NCI-H1694 (cell line): ENCODE measurements at places on chromosomes 7 and 10.

DNA sequence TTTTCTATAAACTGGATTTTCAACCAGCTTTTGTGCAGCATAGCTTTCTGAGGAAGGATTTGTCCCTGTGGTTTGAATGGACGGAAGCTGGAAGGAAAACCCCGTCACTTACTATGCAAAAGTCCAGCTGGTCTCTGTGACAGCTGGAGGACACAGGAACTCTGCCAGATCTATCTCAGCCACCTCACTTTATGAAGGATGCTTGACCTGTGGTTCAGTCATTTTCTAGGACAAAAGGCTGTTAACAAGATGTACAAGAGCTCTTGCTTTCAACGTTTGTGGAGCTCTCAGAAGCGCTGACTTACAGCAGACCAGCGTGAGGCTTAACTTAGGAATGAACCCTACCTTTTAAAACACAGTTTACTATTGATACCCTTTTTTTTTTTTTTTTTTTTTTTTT is 90.8 kb downstream of the CREM start:
- DNase-seq, result no peak

GRCh38 chr7:74288034-74288881 is 949 bp upstream of the CLIP2 start:
- DNase-seq, result no peak

- no peak for DNase-seq
Observed at GRCh38 chr10:17548770-17549169, 68.4 kb downstream of the HACD1 start.

DNA sequence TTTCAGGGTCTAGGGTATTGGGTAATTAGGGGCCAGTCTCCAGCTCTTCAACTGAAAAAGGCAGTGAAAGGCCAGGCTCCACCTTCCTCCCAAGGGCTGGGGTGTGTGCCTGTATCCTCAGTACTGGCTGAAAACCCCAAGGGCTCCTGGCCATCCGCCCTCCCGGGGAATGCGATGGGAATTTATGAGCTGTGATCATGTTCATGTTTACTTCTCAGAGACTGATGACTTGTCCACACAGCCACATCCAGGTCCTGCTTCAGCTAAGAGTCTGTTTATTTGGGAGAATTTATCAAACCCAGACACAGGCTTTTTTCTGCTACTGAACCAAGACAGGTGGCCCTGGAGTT is 91.7 kb downstream of the CCDC3 start:
- DNase-seq, result no peak
